ENCODE measurements at places on chromosomes 1 and 21. TPM values are rescaled to one million over a fixed set of nuclear protein-coding genes. Genes with fewer than 3 reads are reported as not detected.

DNA sequence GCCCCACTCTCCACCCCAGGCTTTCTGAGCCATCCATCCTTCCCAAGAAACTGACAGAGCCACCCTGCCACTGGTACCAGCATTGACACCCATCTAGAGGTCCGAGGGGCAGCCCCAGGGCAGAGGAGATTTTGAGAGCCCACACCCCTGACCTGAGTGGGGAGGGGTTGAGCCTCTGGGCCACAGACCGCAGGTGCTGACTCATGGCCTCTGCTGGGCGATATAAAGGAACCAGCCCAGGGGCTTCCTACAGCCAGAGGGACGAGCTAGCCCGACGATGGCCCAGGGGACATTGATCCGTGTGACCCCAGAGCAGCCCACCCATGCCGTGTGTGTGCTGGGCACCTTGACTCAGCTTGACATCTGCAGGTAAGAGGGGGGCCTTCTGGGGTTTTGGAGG is at the start of gene PADI4:
TSS of gene PADI4 (plus strand) at position 252 of the 400 bp plus-strand sequence. CDS start at position 278, 26 bp downstream.
- no peaks in the 10 kb centered on the region for H3K4me1 ChIP-seq
- DNase-seq: peak; percentile 56
- no peak within 1 kb of the TSS for H3K27ac ChIP-seq
- peaks cover 40% of the 10 kb centered on the region for H3K27me3 ChIP-seq
- H3K36me3 ChIP-seq: no peaks in the 10 kb centered on the region
- no peak within 1 kb of the TSS for H3K4me3 ChIP-seq

- no peaks in the 10 kb centered on the region for H3K36me3 ChIP-seq
- H3K4me3 ChIP-seq: no peak overlapping the region
- DNase-seq: no peak
- H3K27me3 ChIP-seq: no peaks in the 10 kb centered on the region
These were observed 9.4 kb downstream of the TMEM53 start for GRCh38 chr1:44664730-44665370.

- no peaks in the 10 kb centered on the region for H3K36me3 ChIP-seq
- no peaks in the 10 kb centered on the region for H3K4me1 ChIP-seq
- H3K27me3 ChIP-seq: no peaks in the 10 kb centered on the region
- H3K4me3 ChIP-seq: no peak overlapping the region
These were observed 185.2 kb downstream of the FAF1 start for GRCh38 chr1:50774759-50775351.

DNA sequence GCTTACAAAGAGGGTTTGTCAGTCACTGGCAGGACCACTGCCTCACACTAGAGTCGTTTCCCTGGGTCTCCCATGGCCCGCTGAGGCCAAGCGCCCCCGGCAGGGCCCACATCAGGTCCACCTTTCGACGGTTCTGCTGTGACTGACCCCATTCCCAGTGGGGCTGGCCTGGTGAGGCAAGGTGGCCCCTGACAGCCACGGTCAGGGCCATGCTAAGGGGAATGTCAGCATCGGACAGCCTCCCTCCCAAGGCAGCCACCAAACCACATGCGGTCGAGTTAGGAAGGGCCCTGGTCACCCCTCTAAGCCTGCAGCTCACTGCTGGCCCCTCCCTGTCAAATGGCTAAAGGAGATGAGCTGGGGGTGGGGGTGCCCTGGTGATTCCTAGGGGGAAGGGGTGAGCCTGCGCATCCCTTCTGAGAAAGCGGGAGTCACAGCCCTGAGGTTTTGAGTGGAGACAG is 2.9 kb upstream of the KIF17 start:
- peaks cover 18% of the 10 kb centered on the region for H3K27me3 ChIP-seq
- H3K36me3 ChIP-seq: no peaks in the 10 kb centered on the region
- H3K4me3 ChIP-seq: no peak overlapping the region
- no peak for DNase-seq
- no peak overlapping the region for H3K27ac ChIP-seq

- H3K27ac ChIP-seq: no peak overlapping the region
- no peaks in the 10 kb centered on the region for H3K4me1 ChIP-seq
- H3K4me3 ChIP-seq: no peak overlapping the region
These were observed 181.5 kb upstream of the HMGB4 start for GRCh38 chr1:33682371-33682770.

Gene S100A7
- not detected for total RNA-seq

DNA sequence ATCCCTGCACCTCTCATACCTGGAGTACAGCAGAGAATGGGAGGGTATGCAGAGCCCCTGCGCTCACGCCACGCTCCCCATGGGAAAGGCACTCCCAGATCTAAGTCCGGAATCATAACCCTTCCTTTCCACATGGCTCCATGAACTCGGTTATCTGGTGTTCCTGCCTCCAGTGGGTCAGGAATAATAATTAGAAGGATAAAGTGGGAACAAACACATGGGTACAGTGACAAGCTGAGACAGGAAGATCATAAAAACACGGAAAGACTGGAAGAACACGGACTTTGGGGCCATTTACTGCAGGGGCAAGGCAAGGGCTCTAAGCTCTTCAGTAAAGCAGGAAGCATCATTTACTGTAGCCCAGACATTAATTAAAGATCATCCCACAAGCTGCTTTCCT is 48.6 kb downstream of the FOXO6 start:
- H3K4me1 ChIP-seq: peaks cover under 1% of the 10 kb centered on the region
- H3K27me3 ChIP-seq: peaks cover 19% of the 10 kb centered on the region
- H3K36me3 ChIP-seq: no peaks in the 10 kb centered on the region

Gene ICOSLG
- total RNA-seq: 11.6 TPM

DNA sequence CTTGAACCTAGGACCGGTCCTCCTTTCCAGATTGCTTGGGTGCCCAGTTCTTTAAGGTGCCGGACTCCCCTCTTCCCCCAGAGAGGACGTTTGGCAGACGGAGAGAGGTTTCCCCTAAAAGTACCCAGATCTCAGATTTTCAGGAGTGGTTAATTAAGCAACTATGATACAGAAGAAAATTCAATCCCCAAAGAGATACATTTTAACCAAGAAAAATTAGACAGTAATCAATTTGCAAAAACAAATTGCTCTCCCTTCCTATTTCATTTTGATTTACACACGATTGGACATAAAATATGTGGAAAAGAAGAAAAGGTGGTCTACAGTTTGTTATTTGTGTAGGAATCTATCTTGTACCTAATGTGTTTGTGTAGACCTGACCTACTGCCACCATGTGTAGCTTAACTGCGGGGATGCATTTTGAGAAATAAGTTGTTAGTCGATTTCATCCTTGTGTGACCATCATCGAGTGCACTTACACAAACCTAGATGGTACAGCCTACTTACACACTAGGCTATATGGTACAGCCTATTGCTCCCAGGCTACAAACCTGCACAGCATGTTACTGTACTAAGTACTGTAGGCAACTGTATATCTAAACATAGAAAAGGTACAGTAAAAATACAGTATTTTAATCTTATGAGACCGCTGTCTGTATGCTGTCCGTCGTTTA is 755 bp downstream of the RPAP2 start:
- no peaks in the 10 kb centered on the region for H3K27me3 ChIP-seq
- H3K36me3 ChIP-seq: peaks cover 31% of the 10 kb centered on the region
- H3K4me3 ChIP-seq: peak overlapping the region; percentile 77
- peak overlapping the region; percentile 88 for H3K27ac ChIP-seq

- H3K4me3 ChIP-seq: no peak overlapping the region
- H3K36me3 ChIP-seq: no peaks in the 10 kb centered on the region
- H3K27ac ChIP-seq: no peak overlapping the region
- no peaks in the 10 kb centered on the region for H3K27me3 ChIP-seq
These were observed 1.1 kb upstream of the CD244 start for GRCh38 chr1:160863774-160864131.

- H3K36me3 ChIP-seq: no peaks in the 10 kb centered on the region
- no peaks in the 10 kb centered on the region for H3K4me1 ChIP-seq
- H3K4me3 ChIP-seq: no peak overlapping the region
These were observed 7.1 kb upstream of the NSUN4 start for GRCh38 chr1:46333300-46334029.

Gene SPTA1
- 0.50 TPM for total RNA-seq

All from lower lobe of right lung (tissue), 2 donors.